ENCODE measurements at places on chromosomes 4 and X.
A peak's percentile ranks its signal among the peaks of the same experiment; 100 is the strongest.

DNA sequence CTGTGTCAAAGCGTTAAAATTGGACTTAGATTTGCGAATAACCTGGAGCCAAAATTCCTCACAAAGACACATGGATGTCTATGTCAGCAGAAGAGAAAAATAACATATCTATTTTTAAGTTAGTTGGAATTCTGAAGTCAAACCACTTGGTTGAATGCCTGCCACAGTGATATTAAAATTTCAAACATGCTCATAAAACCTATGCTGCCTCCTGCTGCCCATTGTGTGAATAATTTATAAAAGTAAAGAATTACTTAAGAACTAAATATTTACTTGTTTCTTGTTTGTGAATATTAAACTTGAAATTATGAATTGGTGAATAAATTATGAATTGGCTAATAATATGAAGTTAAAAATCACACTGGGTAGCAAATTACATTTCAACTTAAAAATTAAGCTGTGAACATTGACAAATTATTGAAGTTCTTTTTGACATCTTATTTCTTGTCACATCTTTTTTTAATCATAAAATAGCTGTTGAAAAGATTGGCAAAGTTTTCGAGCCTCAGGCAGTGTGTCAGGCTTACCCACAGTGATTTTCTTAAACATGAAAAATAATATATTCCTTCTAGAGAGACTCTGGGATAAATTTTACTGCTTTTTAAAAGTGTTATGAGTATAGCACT lies 35.4 kb downstream of the FABP2 start:
- peak; percentile 28 for DNase-seq

GRCh38 chrX:154135458-154136229 lies 8.4 kb upstream of the OPN1LW start:
- DNase-seq = no peak

GRCh38 chr4:37482236-37482913 lies 203.8 kb downstream of the RELL1 start:
- no peak for DNase-seq

DNA sequence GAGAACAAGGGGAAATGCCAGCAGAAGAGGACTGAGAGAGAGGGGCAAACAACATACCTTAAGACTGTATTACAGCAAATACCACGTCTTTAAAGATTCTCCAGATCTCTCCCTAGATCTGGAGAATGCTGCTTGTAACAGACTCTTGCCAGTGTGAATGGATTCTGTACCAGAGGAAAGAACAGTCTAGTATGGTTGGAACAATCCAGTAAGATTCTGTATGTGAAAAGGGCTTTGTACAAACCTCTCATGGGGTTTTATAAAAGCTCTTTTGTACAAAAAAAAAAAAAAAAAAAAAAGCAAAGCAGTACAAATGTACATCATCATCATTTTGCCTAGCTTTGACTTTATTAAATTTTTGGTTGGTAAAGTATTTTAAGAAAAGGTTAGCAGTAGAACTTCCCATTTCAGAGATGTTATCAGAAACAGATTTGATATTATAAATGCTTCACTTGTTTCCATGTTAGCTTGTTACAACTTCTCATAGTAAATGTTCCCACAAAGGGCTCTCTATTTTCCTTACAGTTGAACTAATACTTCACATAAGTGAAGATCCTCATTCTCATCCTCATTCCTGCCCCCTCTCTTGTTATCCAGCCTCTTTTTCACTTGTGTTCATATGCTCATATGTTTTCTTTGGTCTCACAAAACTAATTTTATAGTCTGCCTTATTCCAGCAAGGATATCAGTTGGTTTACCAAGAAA lies 144.2 kb downstream of the EDA start:
- no peak for DNase-seq

DNA sequence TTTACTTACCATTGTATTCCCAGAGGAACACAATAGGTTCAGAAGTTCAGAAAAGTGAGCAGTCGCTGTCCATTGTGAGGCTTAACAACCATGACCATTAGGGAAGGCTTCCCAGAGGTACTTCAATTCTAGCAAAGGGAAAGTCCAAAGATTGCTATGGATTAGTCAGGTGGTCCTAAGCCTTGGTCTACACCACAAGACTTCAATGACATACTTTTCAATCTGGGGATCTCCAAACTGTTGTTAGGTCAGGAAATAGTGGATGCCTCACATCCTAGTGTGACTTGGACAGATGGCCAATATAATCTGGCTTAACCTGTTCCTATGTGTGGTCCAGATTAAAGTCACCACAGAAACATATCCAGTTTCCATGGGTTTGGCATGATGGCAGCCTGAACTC lies 118.0 kb downstream of the SPCS3 start:
- DNase-seq = no peak

- peak; percentile 54 for DNase-seq
Measured at GRCh38 chr4:16597845-16598596, 300.4 kb downstream of the LDB2 start.
